ENCODE measurements at places on chromosomes 1 and 21.

- DNase-seq: no peak
Observed at GRCh38 chr1:117609471-117609911, 3.6 kb downstream of the TENT5C start.

DNA sequence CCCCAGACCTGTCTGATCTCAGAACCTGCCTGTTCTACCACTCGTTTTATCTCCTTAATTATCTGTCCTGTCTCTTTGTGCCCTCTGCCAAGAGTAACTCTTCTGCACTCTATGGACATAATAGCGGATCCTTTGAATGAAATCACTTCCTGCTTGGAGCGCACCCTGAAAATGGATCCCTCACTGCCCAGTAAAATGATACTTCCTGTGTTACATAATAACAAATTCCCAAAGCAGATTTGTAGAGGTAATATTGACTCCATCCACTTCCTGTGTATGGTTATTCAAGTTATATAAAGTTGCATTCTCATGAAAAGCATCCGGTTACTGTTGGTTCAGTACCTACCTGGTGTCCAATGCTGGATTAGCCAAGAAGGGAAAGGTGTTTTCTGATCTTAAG is 246.0 kb downstream of the TRABD2B start:
- DNase-seq: no peak

- DNase-seq: no peak
Observed at GRCh38 chr21:46212721-46213484, 15.7 kb downstream of the LSS start.

GRCh38 chr1:99645203-99645602 is 710 bp upstream of the PALMD start:
- no peak for DNase-seq

GRCh38 chr1:241470908-241471590 is 48.5 kb downstream of the FH start:
- no peak for DNase-seq

GRCh38 chr1:42957880-42958487 is 684 bp downstream of the SLC2A1 start:
- peak; percentile 34 for DNase-seq

All from T-cell (primary cell).